ENCODE measurements at places on chromosomes 13 and 19. TPM values are rescaled to one million over a fixed set of nuclear protein-coding genes. Genes with fewer than 3 reads are reported as not detected.

Gene PTPRH
- 3.9 TPM for total RNA-seq

Gene SERP2
- 4.9 TPM for total RNA-seq

Gene INTS6
- 42.2 TPM for total RNA-seq

Gene MAMSTR
- 4.3 TPM for total RNA-seq

Gene STX10
- total RNA-seq: 48.4 TPM

Gene ERICH6B
- total RNA-seq: not detected

Gene SPPL2B
- 49.2 TPM for total RNA-seq

DNA sequence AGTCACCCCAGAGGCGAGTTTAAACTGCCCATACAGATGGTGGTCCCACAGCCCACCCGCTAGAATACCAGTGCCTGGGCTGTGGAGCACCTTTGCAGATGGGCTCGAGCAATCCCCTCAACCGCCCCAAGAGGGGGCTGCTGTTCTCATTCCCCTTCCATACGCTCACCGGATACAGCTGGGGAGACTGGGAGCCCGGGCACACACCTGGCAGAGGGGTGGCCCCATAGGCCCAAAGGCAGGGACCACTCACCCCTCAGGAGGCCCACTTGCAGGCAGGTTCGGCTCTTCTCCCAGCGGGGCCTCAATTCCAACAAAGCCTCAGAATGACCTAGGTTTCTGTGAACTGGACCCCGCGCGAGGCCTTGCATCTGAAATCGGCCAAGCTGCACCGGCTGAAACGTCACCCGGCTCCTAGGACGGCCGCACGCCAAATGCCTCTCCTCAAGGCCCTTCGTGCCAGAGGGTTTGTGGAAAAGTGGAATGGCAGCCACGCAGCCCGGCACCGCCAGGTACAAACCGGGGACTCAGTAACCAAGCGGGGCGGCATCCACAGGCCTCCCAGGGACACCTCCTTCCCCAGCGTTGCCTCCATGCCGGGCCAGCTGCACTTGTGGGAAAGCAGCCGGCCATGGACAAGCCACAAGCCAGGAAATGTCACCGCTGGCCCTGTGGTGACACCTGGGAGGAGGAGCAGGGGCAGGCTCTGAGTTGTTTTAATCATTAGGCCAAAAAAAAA lies 18.7 kb downstream of the MLLT1 start:
- no peak for DNase-seq

DNA sequence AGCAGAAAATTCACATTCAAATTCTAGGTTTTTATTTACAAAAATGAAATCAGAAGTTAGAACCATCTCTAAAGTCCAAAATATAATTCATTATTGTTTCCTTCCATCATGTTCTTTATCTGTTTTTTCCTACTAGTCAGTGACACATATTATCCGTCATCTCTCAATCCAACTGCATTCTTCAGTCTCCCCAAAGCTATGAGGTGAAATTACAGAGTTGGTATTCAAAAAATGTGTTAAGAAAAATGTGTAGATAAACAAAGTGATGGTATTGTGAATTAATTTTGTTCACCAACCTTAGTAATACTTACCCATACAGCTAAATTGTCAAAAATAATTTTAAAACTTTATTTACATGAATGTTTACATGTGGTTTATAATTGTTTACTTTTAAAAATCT lies 448.7 kb upstream of the MIR17HG start:
- no peak for DNase-seq

- DNase-seq: no peak
Measured at GRCh38 chr19:4755459-4755858, 31.8 kb upstream of the DPP9 start.

- DNase-seq: no peak
Measured at GRCh38 chr19:47512183-47512947, 2.5 kb downstream of the NAPA start.

- DNase-seq: no peak
Measured at GRCh38 chr13:79445968-79446645, 34.8 kb upstream of the NDFIP2 start.

GRCh38 chr19:14400951-14401431 lies 18.1 kb downstream of the DDX39A start:
- no peak for DNase-seq

- no peak for DNase-seq
Measured at GRCh38 chr19:21065336-21065735, 16.7 kb upstream of the ZNF714 start.

DNA sequence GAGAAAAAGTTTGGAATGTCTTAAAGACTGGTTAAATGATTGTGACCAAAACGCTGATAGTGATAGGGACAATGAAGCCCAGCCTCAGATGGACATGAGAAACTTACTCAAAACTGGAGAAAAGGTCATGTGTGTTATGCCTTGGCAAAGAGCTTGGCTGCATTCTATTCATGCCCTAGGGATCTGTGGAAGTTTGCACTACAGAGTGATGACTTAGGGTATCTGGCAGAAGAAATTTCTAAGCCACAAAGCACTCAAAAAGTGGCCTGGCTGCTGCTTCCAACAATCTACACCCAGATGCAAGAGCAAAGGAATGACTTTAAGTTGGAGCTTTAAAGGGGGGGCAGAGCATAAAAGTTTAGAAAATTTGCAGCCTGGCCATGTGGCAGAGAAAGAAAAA lies 521.3 kb downstream of the UQCRFS1 start:
- DNase-seq: no peak

DNA sequence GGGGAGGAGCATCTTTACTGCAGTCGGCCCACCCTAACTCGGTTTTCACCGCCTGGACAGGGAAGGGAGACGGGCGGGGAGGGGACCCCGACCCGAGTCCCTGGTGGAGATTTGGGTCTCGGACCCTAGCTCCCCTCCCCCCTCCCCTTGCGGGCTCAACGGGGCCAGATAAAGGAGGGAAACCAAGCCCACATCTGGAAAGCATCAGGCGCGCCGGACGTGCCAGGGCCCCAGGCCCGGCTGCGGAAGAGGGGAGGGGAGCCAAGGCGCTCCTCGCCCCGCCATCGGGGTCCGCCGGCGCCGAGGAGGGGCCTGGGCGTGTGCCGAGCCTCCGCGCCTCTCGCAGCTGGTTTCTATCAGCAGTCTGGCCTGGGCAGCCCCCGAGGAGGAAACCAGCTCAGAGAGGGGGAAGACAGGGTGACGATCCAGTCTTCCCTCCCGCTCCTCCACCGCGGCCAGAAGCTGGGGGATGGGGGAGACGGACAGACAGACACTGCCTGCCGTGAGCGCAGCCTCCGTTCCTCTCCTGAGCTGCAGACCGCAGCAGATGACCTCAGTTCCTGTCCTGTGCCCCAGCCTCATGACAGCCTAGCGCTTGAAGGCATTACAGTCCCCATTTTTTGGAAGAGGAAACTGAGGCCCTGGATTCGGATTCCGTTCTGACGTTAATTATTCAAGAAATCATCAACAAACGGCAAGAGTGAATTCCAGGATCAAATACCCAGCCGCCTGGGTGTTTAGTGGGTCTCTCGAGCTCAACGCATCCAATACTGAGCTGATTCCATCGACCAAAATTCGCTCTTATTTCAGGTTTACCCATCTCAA lies 3.6 kb upstream of the GNG8 start:
- DNase-seq: peak; percentile 87

DNA sequence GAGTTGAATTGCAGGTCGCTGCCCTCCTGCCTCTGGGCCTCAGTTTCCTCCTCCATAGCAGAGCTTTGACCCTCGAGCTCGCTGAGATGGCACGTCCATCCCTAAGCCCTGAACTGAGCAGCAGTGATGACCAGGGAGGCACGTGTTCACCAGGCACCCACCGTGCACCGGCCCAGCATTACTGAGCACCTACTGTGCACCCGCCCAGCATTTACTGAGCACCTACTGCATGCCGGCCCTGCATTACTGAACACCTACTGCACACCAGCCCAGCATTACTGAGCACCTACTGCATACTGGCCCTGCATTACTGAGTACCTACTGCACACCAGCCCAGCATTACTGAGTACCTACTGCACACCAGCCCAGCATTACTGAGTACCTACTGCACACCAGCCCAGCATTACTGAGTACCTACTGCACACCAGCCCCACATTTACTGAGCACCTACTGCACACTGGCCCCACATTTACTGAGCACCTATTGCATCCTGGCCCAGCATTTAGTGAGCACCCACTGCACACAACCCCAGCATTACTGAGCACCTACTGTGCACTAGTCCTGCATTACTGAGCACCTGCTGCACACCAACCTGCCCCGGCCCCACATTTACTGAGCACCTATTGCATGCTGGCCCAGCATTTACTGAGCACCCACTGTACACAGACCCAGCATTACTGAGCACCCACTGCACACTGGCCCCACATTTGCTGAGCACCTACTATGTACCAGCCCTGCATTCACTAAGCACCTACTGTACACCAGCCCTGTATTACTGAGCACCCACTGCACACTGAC lies 6.3 kb downstream of the TPGS1 start:
- no peak for DNase-seq

GRCh38 chr19:53908935-53909415 lies at the start of gene CACNG7:
Gene CACNG7, plus strand, starts transcription at chr19:53909278. Its CDS starts 3,554 bp downstream, at chr19:53912832.
- DNase-seq: no peak

DNA sequence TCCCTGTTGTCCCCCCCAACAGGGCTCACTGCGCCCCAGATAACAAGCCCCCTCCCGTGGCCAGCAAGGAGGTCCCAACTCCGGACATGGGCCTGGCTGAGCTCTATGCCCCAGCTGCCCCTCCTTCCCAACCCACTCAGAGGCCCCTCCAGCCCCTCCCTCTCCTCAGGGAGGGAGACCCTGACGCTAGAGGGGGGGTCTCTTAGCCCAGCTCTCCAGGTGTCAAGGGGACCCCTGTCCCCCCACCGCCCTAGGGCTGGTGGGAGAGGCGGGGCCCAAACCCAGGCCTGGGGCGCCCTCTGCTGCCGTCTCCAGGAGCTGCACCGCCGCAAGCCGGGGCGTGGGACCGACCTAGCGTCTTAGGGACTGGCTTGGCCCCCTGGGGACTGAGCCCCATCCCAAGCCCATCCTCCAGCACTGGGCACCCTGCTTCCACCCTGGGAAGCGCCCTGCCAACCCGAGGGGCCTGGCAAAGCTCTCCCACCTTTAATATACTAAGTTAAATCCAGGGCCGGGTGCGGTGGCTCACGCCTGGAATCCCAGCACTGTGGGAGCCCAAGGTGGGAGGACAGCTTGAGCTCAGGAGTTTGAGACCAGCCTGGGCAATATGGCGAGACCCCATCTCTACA lies 1.4 kb downstream of the GRIN3B start:
- DNase-seq: peak; percentile 61

Data from tongue (tissue), 3 donors.